T-cell (primary cell): ENCODE measurements at places on chromosomes 2 and 18. TPM values are rescaled to one million over a fixed set of nuclear protein-coding genes. Genes with fewer than 3 reads are reported as not detected.

GRCh38 chr2:104856086-104856972, 2.4 kb downstream of the POU3F3 start:
- DNase-seq = no peak

- DNase-seq = no peak
These were observed 26.6 kb upstream of the PLB1 start for GRCh38 chr2:28469304-28469703.

DNA sequence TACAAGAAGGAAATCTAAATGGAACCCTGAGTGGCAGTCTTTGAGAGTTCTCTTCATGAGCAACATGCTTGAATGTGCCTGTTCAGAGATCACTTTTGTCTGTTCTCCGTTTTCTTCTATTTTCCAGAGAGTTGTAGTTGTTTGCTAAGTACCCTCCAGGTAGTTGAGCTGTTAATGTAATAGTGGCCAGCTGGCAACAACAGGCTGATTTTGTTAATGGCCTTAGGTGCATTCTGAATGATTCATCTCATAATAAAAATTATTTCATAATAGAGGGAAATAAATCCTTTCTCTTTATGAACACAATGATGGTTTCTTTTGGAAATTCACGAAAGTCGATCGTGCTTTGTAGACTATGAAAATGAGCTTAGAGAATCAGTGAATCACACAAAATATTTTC, 136.8 kb downstream of the LRP1B start:
- no peak for DNase-seq

DNA sequence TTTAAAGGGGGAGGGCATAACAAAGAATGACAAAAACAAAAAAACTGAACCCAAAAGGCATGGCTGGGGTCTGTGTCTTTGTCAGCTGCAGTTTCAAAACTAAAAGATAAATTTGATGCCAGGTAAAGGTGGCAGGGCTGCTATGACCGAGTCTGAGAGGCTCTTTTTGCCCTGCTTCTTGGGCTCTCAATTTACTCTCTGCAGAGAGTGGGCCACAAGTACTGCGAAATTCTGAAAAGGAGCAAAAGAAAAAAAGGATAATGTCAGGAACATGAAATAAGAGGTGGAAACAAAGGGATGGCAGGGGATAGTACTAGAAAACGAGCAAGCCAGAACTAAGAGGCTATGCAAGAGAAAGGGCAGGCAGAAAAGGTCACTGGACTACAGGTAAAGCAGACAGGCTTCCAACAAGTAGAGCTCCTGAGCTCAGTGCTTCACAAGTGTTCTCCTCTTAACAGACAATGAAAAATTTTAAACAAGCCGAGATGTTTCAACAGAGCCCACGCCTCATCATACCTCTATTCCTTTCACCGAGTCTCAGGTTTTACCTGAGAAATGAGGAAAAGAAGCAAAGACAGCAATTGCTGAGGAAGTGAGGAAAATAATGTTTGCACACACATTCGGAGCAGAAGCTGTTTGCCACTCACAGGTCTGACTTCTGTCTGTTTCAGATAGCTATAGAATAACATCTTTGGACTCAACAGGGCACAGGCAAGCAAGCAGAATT, 7.3 kb downstream of the IRS1 start:
- no peak for DNase-seq

GRCh38 chr2:3298191-3298590, 79.4 kb downstream of the EIPR1 start:
- no peak for DNase-seq

DNA sequence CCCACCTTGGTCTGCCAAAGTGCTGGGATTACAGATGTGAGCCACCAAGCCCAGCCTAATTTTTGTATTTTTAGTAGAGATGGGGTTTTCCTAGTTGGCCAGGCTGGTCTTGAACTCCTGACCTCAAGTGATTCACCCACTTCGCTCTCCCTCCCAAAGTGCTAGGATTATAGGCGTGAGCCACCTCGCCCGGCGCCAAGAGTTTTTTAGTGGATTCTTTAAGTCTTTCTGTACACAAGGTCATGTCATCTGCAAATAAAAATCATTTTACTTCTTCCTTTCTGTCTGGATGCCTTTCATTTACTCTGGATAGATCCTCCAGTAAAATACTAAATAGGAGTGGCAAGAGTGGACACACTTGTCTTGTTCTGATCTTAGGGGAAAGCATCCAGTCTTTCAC, 61.7 kb downstream of the KCMF1 start:
- no peak for DNase-seq

DNA sequence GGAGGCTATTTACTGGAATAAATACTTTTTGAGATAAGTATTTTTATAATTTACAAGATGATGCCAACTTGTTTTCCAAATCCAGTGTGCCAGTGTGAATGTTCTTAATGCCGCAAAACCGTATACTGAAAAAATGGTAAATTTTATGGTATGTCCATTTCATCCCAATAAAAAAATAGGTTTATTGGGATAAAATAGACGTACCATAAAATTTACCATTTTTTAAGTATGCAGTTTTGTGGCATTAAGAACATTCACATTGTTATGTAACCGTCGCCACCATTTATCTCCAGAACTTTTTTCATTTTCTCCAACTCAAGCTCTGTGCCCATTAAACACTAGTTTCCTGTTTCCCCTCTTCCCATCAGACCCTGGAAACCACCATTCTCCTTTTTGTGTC, 167.9 kb downstream of the PARD3B start:
- DNase-seq = no peak

GRCh38 chr18:49966090-49966489, 152.8 kb upstream of the ACAA2 start:
- no peak for DNase-seq

DNA sequence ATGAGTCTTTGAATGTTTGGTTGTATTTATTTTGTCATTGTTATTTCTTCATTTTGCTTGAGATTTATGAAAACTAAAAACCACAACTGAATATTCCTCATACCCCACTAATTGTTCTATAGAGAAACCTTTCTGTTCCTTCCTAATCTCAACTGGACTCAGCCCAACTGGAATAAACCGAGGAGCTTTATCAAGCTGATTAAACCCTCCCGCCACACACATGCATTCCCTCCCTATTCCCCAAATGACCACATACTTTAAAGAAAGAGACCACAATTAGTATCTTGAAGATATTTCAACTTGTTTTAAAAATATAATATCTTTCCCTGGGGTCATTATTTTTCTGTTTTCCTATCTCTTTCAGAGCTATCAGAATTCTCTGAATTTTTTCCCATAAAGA, 107.5 kb downstream of the OSR1 start:
- no peak for DNase-seq

DNA sequence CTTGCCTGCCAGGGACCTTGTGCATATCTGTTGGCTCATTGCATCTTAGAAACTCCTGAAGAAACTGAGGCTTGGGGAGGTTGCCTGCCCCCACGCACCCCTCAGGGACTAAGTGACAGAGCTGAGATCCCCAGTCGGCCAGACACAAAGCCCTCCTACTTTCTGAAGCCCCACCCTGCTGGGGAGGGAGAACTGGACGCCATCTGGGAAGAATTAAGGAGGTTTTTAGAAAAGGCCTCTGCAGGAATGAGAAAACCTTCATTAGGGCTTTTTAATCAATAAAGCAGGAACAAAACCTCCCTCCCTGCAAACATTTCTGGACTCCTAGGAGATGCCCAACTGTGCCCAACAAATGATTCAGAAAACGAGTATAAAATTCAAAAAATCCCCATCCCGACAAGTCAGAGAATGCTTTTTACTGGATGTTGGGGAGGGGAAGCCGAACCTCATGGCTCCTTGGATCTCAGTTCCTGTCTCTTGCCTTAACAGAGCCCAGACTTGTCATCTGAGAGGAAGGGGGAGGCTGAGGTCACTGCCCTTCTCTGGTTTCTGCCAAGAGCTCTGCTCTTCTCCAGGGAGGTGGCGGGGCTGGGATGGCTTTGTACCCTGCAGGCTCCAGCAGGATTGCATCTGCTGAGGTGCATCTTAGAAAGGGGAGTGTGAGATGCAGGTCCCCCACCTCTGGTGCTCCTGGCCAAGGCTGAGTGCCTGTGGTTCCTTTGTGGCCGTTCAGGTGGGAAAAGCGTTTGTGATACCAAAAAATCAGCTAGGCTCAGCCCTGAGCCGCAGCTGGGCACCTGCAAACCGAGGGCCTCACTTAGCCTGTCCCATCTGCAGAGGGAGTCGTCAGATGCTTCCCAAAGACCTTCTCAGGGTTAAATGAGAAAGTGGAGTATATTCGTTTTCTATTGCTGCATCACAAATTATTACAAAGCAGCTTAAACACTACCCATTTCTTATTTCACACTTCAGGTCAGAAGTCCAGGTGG, 142.4 kb downstream of the ZFP36L2 start:
- no peak for DNase-seq

DNA sequence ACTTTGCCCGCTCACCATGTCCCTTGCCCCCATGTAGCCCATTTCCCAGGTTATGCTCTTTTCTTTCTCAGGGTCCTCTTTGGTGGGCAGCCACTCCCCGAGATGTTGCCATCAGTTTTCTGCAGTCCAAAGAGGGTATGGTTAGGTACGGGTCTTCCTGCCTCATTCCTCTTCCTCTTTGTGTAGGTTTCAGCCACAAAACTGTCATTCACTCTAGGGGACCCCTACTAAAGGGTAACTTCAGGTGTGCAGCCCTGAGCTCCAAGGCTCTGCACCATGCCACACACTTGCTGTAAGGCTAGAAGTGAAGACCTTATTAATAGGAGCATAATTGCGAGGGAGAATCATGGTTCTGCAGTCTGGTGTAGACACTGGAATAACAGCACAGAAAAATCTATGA, 99.8 kb upstream of the ZNF397 start:
- no peak for DNase-seq

GRCh38 chr2:241598061-241598460, 38.9 kb downstream of the THAP4 start:
- no peak for DNase-seq

- no peak for DNase-seq
These were observed 101.9 kb downstream of the DNER start for GRCh38 chr2:229612384-229612971.

- no peak for DNase-seq
These were observed 105.6 kb downstream of the PRPF40A start for GRCh38 chr2:152611458-152612231.

DNA sequence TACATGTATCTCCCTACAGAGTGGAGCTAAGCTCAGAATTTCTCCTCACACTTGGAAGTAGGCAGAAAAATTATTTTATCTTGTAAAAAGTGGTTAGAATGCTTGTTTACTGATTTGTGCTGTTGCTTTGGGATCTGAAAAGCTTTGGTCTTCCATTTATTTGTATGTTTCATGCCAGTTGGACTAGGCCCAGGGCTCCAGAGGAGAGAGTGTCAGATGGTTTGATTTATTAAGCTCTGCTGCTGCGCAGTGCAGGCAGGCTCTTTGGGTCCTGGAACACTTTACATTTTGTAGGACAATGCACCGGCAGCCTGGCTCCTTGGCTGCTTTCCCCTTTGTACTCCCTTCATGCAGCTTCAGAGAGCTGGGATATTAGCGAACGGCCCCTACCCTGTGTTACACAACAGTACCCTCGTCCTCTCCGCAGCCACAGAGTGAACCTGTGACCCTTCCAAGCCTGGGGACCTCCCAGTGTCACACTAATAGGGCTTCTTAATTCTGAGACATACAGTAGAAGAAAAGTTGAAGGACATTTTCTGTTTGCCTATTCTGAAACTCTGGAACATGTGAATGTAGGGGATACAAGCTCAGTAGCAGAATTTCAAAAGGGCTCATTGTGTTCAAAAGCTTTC, 56.7 kb upstream of the EML6 start:
- DNase-seq = no peak

- no peak for DNase-seq
These were observed 45.9 kb upstream of the ITGA4 start for GRCh38 chr2:181411105-181411849.

DNA sequence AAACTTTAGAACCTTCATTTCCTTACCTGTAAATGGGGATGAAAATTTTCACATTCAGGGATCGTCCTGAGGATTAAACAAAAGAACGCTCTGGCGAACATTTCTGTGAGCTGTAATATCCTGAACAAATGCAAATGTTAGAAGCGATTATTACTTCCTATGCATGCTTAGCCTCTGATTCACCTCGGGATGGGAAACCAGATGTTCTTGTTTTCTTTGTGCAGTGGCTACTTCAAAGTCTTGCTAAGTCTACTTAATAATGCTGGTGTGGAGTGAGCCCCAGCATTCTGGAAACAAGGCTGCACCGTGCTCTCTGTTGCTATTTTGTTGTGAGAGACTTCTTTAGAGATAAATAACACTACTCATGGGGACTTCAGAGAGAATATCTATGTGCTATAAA, 119.1 kb upstream of the PELI1 start:
- DNase-seq = no peak

- no peak for DNase-seq
These were observed 36.4 kb downstream of the FOXI3 start for GRCh38 chr2:88416016-88416663.

DNA sequence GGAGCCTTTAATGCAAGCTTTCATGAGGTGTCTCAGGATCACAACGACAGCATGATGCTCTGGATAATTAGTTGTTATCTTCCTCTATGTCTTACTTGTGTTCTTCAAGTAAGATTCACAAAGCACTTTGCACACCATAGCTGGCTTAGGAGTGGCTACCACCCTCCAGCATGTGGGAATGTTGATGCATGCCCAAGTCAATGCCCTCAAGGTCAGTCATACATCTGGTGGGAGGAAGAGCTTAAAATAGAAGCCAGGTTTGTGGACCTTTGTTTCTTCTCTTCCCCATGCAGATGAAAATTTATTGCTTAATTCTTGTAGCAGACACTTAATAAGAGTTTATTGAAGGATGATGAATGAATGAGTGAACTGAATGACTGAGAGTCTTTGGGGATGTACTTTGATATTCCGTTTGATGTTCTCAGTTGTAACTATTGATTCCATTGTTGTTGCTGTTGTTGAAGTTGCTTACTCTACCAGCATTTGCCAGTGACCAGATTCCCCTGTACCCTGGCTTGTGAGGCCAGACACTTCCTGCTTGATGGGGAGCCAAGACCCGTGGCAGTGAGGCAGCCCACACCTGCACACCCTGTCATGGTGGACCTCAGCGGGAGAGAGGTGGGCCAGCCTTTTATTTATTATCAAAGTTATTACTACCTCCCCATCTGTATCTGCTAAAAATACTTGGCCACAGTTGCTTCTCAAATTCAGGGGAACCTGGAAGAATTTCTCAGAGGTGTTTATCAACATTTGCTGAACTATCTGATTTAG, 137.8 kb downstream of the LAMA3 start:
- no peak for DNase-seq

Gene ALPP
- not detected for total RNA-seq

Gene ITSN2
- total RNA-seq = 101 TPM

Gene SP140
- total RNA-seq = 68.0 TPM

Gene HOXD4
- not detected for total RNA-seq

Gene KIAA2012
- total RNA-seq = not detected

Gene L3MBTL4
- total RNA-seq = 1.6 TPM

Gene KLHL41
- total RNA-seq = not detected

Gene OR6B2
- total RNA-seq = not detected
